ENCODE measurements at places on chromosomes 5 and 9.
A peak's percentile ranks its signal among the peaks of the same experiment; 100 is the strongest.

- DNase-seq: no peak
These were observed 261.2 kb upstream of the FAM174A start for GRCh38 chr5:100273846-100274580.

GRCh38 chr9:116181853-116182610 is 28.4 kb downstream of the PAPPA start:
- DNase-seq: no peak

DNA sequence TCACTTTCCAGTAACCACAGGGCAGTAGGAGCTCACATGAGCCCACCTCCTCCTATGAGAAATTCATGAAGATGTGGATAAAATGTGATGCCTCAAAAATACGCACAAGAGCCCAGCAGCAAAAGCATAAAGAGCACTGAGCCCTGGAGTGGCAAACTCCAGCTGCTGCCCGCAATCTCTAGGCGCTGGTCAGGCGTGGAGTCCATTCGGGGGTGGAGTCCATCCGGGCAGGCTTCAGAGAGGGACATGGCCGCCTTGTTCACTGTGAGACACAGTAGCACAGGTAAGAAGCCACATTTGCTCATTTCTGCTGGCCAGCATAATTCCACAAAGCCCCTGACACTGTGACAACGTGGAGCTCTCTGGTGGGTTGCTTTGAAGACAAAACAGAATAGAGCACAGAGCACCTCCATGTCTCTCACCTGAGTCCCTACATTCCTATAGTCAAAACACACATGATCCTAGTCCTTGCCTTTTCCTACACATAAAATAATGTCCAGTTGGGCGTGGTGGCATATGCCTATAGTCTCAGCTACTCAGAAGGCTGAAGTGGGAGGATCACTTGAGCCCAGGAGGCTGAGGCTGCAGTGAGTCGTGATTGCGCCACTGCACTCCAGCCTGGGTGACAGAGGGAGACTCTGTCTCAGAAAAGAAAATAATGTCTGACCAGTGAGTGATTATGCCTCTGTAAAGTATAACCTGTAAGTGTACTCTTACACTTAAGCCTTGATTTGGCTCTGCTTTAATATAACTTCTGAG is 365.2 kb downstream of the GADD45G start:
- no peak for DNase-seq

DNA sequence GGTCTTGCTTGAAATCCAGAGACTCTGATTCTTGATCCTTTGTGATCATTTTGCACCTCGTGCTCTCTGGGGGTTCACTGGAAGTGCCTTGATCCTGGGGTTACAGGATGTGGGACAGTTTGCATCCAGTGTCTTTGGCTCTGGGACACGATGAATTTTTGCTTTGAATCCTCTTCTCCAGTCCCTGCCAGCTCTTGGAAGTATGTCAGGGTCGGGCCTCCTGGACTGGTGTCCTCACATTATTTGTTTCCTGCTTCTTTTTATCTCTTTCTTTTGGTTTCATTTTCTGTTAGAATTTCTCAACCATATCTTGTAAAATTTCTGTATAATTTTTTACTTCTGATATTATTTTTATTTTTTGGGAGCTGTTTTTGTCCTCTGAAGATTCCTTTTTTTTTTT is 34.2 kb downstream of the SECISBP2 start:
- DNase-seq: no peak

DNA sequence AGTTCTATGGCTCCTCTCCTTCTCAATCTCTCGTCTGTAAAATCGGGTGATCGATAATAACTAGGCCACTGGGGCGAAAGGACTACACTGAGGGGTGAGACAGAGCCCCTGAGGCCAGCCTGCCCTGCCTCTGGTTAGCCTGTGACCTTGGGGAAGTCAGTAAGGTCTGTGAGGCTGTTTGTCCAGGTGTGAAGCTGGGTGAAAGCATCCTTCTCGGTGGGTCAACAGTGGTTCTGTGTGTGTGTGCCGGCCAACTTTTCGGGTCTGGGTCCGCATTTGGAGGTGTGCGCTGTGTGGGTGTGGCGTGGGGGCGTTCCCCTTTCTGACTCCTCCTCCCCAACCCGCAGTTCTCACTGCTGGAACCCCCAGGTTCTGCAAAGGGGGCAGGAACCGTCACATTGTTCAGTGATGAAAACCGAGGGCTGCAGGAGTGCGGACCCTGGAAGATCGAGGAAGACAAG is 5.0 kb upstream of the RNF44 start:
- DNase-seq: peak; percentile 36

GRCh38 chr5:124724357-124725039 is 21.9 kb downstream of the ZNF608 start:
- DNase-seq: no peak

DNA sequence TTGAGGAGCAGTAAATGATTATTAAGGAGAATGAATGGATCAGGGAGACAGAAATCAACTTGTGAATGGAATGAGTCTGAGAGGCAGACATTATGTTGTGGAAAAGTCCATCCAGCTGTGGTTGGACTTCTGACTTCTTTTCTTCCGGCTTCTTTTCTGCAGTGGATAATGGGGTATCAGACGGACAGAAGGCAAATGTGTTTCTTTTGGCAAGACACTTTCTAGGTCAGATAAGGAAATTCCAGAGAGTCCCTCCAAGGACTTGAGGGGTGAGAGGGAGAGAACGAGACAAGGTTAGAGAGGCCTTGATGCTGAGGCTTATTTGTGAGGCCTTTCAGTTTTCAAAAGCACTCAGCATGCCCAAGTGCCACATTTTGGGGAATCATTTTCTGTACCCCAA is 17.1 kb upstream of the GRHPR start:
- no peak for DNase-seq

- no peak for DNase-seq
These were observed 15.8 kb downstream of the PTPA start for GRCh38 chr9:129126749-129127618.

DNA sequence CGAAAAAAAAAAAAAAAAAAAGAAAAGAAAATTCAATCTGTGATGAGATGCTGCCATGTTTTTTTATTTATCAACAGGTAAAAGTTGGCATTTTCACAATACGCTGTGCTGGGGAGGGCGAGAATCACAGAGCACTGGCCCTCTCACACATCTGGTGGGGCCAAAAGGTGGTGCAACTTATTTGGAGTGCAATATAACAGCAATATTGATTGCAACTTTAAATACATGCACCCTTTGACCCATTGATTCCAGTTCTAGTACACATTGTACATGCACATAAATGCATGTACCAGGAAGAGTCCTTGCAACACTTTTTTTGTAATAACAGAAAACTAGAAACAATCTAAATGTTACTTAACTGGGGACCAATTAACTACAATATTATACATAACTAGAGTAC is 159.1 kb downstream of the DAB2IP start:
- no peak for DNase-seq

DNA sequence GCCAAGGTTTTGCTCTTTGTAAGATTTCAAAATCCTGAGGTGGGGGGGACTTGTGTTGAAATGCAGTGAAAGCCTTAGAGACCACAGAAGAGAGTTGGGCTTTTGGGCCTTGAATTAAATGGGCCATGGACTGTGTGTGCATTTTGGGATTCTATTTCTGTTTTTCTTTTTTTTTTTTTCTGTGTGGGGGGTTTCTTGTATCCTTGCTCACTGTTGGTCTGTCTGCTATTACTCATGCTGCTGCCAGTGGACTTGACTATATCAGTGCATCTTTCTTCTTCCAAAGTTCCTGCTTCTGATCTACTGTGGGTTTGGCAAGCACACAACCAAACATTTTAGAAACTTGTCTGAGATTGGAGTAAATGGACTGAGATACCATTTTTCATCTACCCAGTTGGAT is 344.9 kb downstream of the ARL15 start:
- DNase-seq: no peak

- DNase-seq: no peak
These were observed 247.9 kb downstream of the MSX2 start for GRCh38 chr5:174972291-174972690.

DNA sequence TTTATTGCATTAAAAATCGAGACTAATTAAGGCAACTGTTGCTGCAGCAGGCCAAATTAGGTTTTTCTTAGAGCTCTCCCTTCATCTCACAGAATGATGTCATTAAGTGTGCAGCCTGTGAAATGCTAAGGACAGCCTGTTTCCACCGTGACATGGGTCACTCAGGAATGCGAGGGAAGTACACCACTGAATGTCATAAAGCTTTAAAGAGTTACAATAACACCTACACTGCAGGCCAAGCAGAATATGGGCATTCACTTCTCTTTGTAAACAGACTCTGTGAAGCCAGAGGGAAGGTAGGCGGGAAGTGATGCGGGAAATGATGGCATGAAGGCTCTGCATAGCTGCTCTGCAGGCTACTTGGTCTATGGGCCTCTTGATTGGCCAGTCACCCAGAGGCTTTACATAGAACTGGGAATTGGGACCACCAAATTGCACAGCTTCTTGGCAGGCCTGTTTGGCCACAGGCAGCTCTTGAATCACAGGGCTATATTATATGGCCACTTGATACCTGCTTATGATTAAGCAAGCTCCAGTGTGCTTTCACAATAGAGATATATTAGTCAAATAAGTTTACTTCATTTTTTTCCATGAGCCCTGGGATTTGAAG is 28.4 kb upstream of the AOPEP start:
- peak; percentile 11 for DNase-seq

DNA sequence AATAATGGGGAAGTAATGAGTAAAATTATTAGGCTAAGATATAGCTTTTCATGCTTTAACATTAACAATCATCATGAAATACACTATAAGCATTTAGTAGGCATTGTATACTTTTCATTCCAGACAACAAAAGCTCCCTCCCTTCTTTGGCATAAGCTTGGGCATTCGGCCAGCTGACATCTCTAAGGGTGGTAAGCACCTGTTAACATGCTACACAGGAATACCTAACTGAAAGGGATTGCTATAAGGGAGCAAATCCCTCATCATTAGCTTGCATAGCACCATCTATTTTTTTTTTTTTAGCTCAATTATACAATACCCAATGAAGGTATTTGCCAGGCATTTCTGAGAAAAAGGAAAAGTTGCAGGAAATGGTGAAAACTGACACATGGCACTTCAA is 16.6 kb downstream of the STRBP start:
- no peak for DNase-seq

DNA sequence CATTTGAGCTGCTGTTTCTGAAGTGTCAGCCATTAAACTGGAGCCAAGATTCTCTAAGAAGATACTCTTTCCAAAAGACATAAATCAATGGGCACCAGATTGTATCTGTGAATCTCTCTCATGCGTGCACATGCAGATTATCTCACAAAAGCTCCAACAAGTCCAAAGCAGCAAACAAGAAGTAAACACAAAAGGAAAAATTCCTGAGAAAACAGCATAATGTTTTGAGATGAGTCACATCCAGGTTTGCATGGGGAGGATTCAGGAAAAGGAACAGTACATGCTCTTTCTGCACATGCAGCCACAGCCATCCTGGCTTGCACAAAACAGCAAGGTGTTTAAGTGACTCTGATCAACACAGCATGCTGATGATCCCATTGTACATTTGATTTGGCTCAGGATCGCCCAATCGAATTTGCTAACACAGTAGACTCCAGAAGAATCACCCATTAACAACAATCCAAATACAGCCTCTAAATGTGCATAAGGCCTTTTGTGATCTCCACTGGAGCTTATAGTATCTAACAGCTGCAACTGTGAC is 143.1 kb downstream of the ELAVL2 start:
- no peak for DNase-seq

DNA sequence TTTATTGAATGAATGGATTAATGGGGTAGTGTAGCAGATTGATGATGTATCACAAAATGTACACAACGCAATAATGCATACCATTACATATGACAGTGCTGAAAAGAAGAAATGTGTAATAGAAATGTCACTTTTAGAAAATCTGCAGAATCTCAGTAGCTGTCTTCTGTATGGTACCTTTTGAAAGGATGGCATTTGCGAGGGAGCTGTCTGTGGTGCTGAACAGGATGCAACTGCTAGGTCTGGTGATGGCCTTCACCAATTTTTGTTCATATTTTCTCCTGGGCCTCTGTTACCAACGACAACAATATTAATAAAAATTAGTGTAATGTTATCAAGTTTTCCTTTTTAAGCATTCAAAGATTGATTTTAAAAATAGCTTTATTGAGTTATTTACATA is 36.2 kb upstream of the OTULIN start:
- DNase-seq: peak; percentile 86

GRCh38 chr5:5266297-5266696 is 126.2 kb downstream of the ADAMTS16 start:
- no peak for DNase-seq

GRCh38 chr5:95102687-95103086 is 182.2 kb downstream of the MCTP1 start:
- DNase-seq: no peak

DNA sequence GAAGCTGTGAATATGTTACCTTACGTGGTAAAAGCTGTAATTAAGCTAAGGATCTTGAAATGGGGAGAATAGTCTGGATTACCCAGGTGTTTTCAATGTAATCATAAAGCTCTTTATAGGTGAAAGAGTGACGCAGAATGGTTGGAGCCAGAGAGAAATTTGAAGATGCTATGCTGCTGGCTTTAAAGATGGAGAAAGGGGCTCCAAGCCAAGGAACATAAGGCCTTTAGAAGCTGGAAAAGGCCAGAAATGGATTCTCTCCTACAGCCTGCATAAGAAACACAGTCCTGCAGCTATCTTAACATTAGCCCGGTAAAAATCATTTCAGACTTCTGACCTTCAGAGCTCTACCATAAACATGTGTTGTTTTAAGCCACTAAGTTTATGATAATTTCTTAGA is 243.3 kb upstream of the VLDLR start:
- DNase-seq: no peak

DNA sequence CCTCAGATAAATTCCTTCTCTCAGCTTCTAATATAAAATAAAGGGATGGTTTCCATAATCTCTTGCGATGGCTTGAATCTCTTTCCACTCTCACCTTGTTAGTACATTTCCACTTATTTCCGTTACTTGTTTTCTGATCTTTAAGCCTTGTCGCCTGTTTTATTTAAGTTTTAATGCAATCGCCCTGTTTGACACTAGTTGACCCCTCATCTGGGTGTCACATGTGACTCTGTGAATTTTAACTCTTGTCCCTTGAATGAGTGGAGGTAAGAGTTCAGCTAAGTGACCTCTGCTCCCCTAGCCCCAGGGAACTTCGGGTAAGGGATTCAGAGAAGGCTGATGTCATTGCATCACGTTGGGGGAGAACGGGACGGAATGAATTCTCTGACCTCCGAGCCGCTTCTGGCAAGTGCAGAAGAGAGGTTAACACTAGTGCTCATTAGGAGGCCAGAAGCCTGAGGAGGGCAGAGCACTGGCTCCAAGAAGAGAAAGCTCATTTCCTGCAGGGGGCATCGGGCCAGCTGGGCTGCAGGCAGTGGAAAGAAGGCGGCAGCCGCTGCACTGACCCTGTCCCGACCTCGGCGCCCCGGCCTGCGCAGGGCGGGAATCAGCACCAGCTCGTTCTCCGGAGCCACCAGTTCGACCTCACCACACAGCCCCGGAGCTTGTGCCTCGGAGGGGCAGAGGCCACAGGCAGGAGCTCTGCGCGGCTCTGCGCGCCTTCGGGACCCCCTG is 569 bp downstream of the HINT2 start:
- DNase-seq: peak; percentile 67

- no peak for DNase-seq
These were observed 12.6 kb upstream of the TNIP1 start for GRCh38 chr5:151093476-151093889.

DNA sequence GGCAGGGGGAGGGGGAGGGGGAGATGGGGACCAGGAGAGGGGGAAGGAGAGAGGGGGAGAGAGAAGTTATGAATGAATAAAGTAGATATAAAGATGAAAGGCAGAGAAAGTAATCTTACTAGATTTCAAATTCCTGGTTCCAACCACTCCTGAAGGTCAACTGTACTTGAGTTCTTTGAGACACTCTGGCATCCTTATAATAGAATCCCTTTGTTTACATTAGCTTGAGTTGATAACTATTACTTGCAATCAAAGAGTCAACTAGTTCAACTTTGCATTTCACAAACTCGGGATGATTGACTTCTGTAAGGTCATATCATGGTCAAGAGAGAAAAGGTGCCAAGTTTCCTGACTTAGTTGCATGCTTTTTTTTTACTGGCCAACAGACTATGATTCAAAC is 42.2 kb downstream of the BAAT start:
- DNase-seq: no peak
